Activated T-cell treated with anti-CD3 and anti-CD28 coated beads, Interleukin-2, amount 50 U/mL, for 72 hours (primary cell): ENCODE measurements at places on chromosomes 2 and 18. TPM values are rescaled to one million over a fixed set of nuclear protein-coding genes. Genes with fewer than 3 reads are reported as not detected.

Gene GGCX
- 20.3 TPM for total RNA-seq

Gene KCNF1
- total RNA-seq: not detected

Gene LMAN1
- 144 TPM for total RNA-seq

Gene MPV17
- total RNA-seq: 73.2 TPM

Gene IL18RAP
- total RNA-seq: 9.5 TPM

DNA sequence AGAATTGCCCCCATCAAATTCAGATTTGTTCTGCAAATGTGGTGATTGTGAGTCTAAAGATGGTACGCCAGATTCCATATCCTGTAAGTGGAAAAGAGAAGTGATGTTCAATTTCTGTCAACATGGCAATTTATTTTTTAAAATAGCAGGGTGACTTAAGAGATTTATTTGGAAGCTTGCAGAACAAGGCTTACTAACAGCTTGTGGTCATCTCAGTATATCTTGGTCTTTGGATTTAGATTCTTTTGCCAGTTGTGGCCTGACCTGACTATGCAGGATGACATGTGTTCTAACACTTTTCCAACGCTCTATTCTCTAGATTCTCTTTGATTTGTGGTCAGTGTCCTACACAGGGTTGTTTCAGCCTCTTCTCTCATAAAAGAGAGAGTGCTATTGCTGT lies 74.4 kb downstream of the MAP3K20 start:
- no peak for DNase-seq

- DNase-seq: no peak
Observed at GRCh38 chr2:204913854-204914464, 368.7 kb downstream of the PARD3B start.

GRCh38 chr2:176270100-176270750 lies 983 bp downstream of the MTX2 start:
- DNase-seq: no peak

DNA sequence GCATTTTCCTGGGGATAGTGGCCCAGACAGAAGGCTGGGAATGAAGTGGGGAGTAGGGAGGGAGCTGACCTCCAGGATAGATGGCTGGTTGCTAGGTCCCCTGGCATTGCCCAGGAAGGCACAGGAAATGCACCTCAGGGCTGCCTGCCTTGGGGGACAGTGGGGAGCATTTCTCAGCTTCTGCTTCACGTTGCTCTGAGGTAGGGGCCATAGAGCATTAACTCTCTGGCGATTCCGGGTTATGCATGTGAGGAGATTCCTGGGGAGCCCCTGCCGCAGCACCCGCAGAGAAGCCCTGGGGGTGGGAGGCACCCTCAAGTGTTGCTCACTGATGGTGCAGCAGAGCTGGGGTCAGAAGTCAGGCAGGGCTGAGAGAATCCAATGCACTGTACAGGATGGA lies 256.5 kb downstream of the CYP26B1 start:
- no peak for DNase-seq

GRCh38 chr2:66525606-66526005 lies 90.7 kb downstream of the MEIS1 start:
- DNase-seq: no peak

GRCh38 chr2:2010251-2010650 lies 265.9 kb upstream of the PXDN start:
- DNase-seq: no peak

- DNase-seq: no peak
Observed at GRCh38 chr2:3435445-3435844, 56.0 kb downstream of the TRAPPC12 start.

- no peak for DNase-seq
Observed at GRCh38 chr18:36501100-36501499, 203.6 kb downstream of the FHOD3 start.

DNA sequence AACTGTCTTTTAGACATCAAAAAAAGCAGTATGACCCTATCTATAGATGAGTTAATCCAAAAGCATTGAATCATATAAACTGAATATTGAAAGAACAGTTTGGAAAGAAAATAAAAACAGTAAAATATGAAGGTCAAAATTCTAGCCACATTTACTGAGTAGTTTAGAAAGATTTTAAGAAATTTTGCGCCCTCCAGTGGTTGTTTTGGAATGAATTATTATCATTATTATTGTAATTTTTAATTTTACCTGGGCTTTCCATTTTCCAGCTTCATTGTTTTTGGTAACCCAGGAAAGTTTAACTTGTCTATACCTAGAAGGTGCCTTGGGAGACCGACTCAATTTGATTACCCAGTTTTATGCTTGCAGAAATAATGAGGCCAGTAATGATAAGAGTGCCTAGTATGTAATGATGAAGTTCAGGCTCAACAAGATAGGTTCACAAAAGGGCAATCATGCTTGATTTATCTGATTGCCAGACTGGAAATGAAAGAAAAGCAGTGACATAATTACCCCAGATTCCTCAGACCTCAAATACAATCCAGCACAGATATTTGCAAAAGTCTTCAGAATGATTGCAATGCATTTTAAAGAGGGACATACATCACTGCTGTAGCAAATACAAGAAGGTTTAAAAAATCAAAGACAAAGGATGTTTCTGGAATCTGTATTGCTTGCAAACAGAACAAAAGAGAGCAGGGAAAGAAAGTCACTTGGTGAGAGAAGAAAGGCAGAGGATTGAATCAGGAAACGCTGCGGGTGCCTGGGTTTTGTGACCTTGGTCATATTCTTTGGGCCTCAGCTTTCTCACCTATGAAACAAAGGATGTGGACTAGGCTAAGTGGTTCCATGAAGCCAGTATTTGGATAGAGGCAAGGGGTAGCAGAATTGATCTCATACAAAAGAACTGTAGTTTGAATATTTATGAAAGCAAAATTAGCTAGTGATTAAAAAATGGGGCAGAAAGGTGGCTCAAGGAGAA lies 153.8 kb downstream of the MAP2 start:
- DNase-seq: no peak

- DNase-seq: no peak
Observed at GRCh38 chr2:52404866-52405265, 1362.7 kb upstream of the CHAC2 start.

DNA sequence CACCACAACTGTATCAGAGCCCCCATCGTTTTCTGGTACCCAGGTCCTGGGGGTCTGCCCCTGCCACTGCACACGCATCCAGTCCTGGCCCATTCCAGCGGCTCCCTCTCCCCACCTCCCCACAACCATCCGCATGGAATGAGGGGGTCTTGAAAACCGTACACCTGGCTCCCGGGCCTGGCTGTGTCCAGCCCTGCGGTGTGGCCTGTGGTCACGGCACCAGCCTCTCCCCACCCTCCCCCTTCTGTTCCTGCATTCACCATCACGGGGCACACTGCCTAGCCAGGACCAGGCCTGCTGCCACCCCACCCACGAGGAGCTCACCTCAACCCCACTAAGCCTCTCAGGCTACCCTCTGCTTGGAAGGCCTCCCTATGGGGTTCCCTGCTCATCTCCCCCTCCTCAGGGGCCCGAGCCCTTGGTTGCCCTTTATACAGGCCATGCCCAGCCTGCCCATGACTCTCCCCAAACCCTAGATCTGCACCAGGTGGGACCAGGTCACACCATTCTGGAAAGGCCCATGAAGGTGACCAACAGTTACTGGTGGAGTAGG lies 11.4 kb downstream of the GPR35 start:
- DNase-seq: no peak

DNA sequence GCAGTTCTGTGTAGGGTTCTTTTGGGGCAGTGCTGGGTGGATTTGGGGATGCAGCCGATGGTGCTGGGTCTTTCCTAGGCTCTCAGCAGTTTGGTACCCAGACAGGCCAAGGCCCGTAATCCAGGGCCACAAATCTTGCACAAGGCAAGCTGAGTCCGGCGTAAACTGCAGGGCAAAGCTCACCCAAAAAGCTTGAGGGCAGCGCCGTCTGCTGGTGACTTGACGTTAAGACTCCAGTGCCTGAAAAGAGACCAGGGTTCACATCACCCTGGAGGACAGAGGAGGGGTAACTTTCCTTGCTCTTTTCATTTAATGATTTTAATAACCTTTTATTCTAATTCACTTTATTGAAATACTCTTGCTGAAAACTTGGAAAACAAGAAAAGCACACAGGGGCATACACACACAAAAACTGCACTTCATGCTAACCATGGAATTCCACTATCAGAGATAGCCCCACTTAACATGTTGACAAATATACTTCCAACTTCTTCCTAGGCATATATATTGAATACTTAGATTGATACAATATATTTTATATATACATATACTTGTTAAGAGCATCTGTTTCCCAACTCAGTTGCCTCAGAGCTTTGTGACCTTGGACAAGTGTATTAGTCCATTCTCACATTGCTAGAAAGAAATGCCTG lies 38.9 kb downstream of the CNGA3 start:
- DNase-seq: peak; percentile 77

DNA sequence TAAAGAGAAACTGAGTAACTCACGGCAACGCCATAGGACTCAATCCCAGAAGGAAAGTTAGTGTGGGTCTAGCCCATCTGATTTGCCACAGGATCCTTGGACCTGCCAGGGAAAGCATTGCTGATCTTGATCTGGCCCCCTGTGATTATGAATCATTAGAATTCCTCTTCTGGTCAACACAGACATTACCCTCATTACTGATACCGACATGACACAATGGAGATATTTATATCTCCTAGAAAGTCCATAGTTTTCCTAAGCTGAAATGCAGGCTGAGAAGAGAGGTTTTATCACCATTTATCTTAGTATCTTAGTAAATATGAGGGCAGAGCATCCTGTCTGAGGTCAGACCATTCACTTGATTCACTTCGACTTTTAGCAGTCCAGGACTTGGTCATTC lies 75.5 kb upstream of the CCDC68 start:
- DNase-seq: no peak

DNA sequence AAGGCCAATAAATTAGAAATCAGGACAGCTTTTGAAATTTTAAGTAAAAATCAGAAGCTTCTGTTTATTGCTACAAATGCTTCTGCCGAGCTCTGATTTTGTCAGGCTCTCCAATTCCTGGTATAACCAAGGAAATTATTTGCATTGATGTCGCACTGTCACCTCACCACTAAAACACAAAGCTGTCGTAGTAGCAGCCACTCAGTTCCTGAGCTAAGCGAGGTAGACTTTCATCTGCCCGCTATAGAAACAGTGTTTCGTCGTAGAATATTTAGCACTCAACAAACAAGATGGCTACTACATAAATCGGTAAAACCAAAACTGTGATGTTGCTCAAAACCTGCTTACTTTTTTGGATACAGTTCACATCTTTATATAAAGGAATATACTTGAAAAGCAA lies 141.3 kb upstream of the FOSL2 start:
- no peak for DNase-seq

DNA sequence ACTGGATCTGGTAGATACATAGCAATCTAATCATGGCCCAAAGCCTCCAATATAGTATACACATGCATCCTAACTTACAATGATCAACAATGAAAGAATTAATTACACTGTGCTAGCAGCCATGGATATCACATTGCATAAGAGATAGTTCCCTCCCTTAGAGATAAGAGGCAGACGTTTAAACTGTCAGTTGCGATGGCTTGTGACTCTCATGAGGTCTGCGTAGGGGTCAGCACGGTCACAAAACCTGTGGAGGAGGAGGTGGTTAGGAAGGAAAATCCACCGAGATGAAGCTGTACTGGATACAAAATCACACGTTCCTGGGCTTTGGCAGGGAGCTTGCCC lies 800 bp upstream of the RALB start:
- DNase-seq: no peak

DNA sequence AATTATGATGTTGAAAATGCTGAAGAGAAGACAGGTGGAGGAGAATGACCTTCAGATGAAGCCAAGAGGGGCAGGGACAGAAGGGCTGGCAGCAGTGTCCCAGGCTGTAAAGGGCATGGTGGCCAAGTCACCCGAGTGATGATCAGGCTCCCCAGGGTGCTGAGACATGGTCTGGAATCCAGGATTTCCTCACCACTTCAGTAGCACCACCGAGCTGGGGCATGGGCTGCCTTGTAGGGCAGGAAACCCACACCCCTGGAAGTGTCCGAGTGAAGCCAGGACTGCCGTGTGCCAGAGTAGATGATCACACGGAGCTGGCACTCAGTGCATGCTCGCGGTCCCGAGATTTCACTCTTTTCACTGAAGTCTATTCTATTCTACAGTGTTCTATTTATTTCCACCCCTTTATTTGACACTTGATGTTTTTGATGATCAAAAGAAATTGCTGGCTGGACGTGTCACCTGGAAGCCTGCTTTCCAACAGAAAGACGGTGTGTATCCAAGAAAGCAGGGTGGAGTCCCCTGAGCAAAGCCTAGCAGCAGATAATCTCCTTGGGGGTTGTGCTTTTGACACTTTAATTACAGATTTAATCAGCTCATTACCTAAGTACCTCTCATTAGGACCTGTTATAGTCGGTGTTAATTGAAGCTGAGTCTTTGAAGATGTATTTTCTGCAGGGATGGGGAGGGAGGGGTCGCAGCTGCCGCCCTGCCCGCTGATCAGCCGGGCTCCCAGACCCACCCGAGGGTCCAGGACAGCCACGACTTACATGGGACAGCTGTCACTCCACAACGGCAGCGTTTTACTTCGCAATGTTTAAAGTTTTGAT lies 92.3 kb downstream of the SEPTIN10 start:
- no peak for DNase-seq

DNA sequence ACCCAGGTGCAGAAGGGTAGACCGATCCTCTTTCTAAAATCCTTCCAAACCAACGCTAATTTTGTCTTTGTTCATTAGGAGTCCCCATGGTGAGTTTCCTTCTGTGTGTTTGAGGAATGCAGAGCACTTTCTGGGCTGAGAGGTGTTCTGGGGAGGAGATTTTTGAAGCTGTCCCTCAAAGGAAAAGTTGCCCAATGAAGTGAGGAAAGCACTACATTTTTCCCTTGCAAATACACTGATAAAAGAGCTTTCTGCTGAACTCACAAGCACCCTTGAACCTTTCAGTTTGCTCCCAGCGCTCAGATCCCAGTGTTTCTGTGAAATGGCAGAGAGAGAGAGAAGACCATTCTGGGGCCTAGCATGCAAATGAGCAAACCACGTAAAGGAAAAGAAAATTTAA lies 299.6 kb upstream of the FANCL start:
- no peak for DNase-seq

DNA sequence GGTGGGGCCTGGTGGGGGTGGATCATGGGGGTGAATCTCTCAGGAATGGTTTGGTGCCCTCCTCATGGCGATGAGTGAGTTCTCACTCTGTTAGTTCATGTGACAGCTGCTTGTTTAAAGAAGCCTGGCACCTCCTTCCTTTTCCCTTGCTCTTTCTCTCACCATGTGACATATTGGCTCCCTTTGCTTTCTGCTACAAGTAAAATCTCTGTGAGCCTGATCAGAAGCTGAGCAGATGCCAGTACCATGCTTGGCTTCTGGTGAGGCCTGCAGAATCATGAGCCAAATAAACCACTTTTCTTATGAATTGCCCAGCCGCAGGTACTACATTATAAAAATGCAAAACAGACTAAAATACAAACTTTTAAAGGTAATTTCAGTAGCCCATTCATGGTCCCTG lies 73.4 kb upstream of the TEX51 start:
- DNase-seq: no peak
